ENCODE measurements at places on chromosomes 1 and 21.

DNA sequence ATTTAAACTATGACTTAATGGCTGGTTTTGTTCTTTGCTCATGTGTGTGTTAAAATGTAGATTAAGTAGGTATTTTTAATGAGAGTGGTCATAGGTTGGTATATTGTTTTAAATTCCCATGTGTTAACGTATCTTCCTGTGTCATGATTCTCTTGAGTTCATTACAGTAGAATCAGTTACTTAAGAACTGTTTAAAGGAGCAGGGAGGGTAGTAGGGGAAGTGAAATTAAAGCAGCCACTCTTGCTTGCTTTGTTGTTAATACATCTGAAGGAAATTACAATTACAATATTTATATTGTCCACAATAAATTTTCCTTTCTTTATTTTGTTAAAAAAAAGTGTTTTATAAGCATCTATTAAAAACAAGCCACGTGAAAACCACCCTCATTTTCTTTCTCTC lies 119.2 kb upstream of the KIAA1614 start:
- H3K27me3 ChIP-seq, result no peaks in the 10 kb centered on the region
- no peak overlapping the region for H3K4me3 ChIP-seq
- H3K27ac ChIP-seq, result no peak overlapping the region
- no peak for DNase-seq

DNA sequence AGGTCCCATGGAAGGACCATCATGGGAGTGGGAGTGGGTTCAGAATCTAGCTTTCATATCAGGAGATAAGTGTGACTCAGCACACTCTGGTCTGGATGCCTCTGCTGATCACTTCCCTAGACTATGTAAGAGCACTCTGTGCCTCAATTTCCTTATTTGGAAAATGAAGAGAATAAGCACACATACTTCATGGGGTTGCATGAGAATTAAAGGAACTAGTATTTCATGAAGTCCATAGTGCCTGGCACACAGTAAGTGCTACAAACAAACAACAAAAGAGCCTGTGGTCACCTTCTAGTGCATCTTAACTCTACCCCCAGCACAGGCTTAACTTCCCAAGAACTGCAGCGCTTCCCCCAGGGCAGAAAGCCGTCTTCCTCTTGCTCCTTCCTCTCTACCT lies 9.6 kb upstream of the IL20 start:
- H3K27me3 ChIP-seq, result no peaks in the 10 kb centered on the region
- H3K4me3 ChIP-seq, result no peak overlapping the region
- no peak for DNase-seq
- H3K4me1 ChIP-seq, result no peaks in the 10 kb centered on the region
- H3K36me3 ChIP-seq, result no peaks in the 10 kb centered on the region

DNA sequence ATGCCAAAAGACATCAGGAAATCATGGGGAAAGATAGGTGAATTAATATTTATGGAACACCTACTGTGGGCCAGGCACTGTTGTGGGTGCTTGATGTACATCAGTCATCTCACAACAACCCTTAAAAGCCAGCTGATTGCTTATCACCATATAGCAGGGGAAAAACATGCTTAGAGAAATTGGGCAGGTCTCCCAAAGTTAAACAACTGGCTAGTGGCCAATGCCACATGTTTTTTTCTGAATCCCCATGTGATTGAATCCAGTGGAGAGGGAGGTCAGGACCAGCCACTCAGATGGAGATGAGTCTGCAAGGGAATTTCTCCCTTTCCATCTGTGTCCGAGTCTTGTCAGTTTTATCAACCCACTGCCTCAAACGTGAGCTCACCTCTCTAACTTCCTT lies 33.5 kb downstream of the UTP25 start:
- no peaks in the 10 kb centered on the region for H3K36me3 ChIP-seq
- no peaks in the 10 kb centered on the region for H3K27me3 ChIP-seq
- DNase-seq, result no peak
- no peak overlapping the region for H3K4me3 ChIP-seq

GRCh38 chr1:150022357-150022756 lies 11.8 kb upstream of the OTUD7B start:
- no peak for DNase-seq
- peaks cover 3% of the 10 kb centered on the region for H3K4me1 ChIP-seq

- no peaks in the 10 kb centered on the region for H3K36me3 ChIP-seq
- no peak overlapping the region for H3K4me3 ChIP-seq
- peaks cover 3% of the 10 kb centered on the region for H3K27me3 ChIP-seq
- H3K27ac ChIP-seq, result no peak overlapping the region
- no peaks in the 10 kb centered on the region for H3K4me1 ChIP-seq
These were observed 14.7 kb upstream of the NBPF11 start for GRCh38 chr1:148166558-148167492.

- no peaks in the 10 kb centered on the region for H3K4me1 ChIP-seq
- no peaks in the 10 kb centered on the region for H3K36me3 ChIP-seq
- H3K27ac ChIP-seq, result no peak overlapping the region
- no peaks in the 10 kb centered on the region for H3K27me3 ChIP-seq
- no peak for DNase-seq
These were observed 204.1 kb upstream of the PTGFR start for GRCh38 chr1:78286686-78287085.

DNA sequence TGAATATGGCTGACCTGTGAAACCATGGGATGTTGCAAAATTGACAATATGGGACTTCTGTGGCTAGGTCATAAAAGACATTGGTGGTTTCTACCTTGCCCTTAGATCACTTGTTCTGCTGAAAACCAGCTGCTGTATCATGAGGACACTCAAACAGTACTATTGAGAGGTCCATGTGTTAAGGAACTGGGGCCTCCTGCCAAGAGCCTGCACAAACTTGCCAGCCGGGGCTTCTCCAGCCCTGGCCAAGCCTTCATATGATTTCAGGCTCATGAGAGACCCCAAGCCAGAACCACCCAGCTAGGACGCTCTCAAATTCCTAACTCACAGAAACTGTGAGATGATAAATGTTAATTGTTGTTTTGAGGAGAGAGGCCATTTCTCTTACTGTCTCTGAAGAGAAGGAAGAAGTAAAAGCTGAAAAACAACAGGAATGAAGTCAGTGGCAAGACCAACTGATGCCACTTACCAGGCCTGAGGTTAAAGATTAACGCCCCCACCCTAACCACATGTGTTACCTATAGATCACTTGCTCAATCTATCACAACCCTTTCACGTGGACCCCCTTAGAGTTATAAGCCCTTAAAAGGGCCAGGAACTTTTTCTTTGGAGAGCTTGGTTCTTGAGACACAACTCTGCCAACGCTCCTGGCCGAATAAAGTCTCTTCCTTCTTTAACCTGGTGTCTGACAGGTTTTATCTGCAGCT lies 3.9 kb upstream of the PITHD1 start:
- DNase-seq, result no peak
- peaks cover 8% of the 10 kb centered on the region for H3K4me1 ChIP-seq
- no peak overlapping the region for H3K27ac ChIP-seq

DNA sequence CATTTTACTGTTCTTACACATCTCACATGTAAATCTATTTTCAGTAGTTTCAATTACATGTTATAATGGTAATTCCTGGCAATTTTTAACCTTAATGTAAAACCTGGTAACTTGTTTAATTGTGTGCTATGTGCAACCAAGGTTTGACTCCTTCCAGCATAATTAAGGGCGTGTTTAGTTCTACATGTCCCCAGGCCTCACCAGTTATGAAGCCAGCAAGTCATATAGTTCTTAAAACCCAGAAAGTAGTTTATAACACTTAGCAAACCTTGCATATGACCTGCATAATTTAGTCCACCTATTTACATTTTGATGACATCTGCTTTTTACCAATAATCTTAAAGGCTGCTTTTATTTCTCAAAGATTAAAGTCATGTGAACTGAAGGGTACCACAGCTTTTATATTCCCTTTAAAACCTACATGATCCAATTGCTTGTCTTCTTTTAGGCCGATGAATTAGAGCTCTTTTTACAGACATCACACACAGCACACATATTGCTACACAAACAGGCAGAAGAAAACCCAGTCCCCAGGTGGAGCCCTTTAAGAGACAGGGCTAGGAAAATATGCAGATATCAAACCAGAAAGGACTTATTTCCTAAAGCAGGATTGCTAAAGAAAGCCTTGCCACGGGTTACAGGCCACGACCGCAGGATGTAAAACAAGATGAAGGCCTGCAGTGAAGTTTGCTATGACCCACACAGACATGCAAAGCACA lies 23.2 kb upstream of the SYCP1 start:
- no peak overlapping the region for H3K27ac ChIP-seq
- H3K36me3 ChIP-seq, result no peaks in the 10 kb centered on the region
- H3K27me3 ChIP-seq, result no peaks in the 10 kb centered on the region
- no peak overlapping the region for H3K4me3 ChIP-seq

DNA sequence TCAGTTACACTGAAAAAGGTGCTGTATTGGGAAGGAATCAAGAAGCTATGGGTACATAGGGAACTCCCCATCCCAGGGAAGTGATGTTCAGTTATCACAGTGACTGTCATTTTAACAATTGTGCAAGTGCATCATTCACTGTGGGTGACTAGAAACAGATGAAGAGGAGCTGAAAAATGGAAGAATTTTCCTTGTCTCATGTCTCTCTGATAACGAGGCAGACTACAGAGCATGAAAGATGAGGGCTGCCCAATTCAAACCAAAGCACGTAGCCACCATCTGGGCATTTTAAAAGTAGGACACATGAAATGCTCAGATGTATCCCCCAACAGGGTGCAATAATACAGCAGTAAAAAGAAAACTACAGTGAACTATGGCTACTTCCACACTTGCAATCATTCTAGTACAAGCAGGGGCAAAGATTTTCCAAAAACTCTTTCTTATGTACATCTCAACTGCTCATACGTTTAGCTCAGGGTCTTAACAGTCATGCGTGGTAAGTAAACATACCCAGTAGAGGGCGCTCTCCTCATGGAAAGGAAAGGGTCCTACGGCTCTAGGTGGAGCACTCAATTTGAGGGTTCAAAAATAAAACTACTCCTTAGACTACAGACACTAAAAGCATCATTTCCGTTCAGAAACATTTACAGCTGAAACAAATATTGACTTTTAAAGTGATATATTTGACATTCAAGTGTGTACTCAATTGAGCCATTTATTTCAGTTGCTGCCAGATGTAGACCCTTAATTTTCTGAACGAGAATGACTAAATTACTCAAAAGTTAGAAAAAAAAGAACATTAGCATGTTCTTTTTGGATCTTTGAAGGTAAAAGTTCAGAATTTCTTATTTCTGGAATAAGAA lies 143.2 kb downstream of the KCTD3 start:
- H3K27ac ChIP-seq, result no peak overlapping the region
- H3K4me3 ChIP-seq, result no peak overlapping the region
- H3K27me3 ChIP-seq, result no peaks in the 10 kb centered on the region
- peak; percentile 57 for DNase-seq
- H3K36me3 ChIP-seq, result no peaks in the 10 kb centered on the region
- no peaks in the 10 kb centered on the region for H3K4me1 ChIP-seq

DNA sequence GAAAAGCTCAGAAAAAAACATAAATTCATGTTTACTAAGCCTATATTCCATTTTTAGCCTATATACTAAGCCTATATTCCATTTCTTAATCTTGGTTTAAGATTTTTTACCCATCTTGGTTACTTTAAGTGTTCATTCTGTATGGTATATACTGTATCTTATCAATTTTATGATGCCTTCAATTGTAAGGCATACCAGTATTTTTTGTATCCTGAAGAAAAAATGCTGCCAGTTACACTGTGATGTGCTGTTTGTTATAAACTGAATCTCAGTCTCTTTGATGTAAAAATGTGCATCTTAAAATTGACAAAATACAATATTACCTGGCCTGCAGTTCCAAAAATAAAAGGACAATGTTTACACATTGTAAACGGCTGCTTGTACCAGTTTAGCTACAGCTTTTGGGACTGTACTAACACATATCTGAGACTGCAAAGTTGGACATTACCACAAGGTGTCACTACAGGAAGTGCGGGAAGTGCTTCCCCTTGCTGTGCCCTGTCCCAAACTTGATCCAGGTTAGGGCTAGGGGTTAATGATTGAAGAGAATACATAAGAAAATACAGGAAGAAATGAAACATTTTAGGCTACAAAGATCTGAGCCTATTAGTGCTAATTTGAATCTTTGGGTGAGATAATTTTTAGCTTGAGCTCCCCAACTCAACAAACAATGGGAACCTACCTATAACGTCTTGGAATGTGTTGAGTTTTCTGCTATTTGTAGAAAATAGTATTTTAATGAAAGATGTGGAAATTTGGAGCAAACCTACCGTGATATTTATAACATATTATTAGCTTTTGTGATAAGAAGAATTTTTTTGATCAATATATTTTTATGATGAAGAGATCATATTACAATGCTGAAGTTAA lies 108.9 kb downstream of the LBR start:
- H3K27me3 ChIP-seq, result no peaks in the 10 kb centered on the region
- no peaks in the 10 kb centered on the region for H3K36me3 ChIP-seq
- peak; percentile 15 for DNase-seq
- H3K4me1 ChIP-seq, result no peaks in the 10 kb centered on the region

- DNase-seq, result no peak
- H3K4me1 ChIP-seq, result peaks cover 1% of the 10 kb centered on the region
- no peaks in the 10 kb centered on the region for H3K27me3 ChIP-seq
- no peak overlapping the region for H3K4me3 ChIP-seq
- no peak overlapping the region for H3K27ac ChIP-seq
- H3K36me3 ChIP-seq, result no peaks in the 10 kb centered on the region
These were observed 148.7 kb downstream of the HHAT start for GRCh38 chr1:210477328-210477924.

GRCh38 chr1:55427606-55428005 lies 212.4 kb upstream of the USP24 start:
- DNase-seq, result no peak
- no peaks in the 10 kb centered on the region for H3K27me3 ChIP-seq
- H3K36me3 ChIP-seq, result no peaks in the 10 kb centered on the region

DNA sequence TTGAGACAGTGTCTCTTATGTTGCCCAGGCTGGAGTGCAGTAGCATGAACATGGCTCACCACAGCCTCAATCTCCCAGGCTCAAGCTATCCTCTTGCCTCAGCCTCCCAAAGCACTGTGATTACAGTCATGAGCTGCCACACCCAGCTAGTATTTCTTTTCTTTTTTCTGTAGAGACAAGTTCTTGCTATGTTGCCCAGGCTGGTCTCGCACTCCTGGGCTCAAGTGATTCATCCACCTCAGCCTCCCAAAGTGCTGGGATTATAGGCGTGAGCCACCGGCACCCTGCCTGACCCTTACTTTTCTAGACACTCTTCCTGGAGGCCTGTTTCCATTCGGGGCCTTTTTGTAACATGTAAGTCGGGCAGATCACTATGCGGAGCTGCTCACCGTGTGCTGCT lies 30.1 kb upstream of the SRP9 start:
- no peak overlapping the region for H3K4me3 ChIP-seq
- no peaks in the 10 kb centered on the region for H3K36me3 ChIP-seq
- no peaks in the 10 kb centered on the region for H3K27me3 ChIP-seq
- no peak overlapping the region for H3K27ac ChIP-seq
- no peak for DNase-seq

DNA sequence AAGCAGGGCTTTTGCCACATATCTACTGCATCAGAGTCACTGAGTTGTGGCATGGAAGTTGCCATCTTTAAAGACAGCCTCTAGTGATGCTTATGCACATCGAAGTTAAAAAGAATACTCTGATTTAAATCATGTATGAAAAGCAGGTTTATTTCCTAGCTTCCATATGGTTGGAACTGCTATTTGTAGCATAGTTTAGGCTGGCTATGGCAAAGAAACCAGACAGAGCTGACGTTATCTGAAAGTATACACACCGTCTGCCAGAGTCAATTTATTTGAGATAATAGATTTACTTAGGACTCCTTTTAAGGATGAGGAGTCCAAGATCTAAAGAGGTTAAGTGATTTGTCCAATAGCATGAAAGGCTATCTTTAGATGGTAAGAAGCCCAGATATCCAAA lies 536.9 kb upstream of the ADGRL4 start:
- no peaks in the 10 kb centered on the region for H3K36me3 ChIP-seq
- no peaks in the 10 kb centered on the region for H3K4me1 ChIP-seq
- DNase-seq, result no peak
- H3K27me3 ChIP-seq, result no peaks in the 10 kb centered on the region
